NCI-H2107 (cell line): ENCODE measurements at places on chromosomes 12 and 14.

- DNase-seq: no peak
These were observed 234.6 kb upstream of the FLRT2 start for GRCh38 chr14:85295318-85295717.

DNA sequence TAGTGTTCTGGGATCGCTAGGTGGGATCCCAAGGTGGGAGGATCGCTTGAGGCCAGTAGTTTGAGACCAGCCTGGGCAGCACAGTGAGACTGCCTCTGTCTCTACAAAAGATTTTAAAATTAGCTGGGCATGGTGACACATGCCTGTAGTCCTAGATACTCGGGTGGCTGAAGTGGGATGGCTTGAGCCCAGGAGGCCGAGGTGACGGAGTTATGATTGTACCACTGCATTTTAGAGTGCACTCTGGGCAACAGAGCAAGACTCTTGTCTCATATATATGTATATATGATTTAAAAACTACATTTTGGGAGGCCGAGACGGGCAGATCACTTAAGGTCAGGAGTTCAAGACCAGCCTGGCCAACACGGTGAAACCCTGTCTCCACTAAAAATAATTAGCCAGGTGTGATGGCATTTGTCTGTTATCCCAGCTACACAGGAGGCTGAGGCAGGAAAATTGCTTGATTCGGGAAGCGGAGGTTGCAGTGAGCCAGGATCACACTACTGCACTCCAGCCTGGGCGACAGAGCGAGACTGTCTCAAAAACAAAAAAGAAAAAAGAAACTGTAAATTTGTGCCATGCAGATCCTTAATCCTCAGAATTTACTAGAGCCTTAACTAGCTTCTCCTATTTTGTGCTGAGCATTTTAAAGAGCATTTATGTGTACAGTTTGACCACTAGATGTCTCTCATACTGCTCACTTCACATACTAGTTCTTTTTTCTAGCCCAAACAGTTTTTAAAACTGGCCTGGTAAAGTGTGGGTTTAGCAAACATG, 114.8 kb downstream of the MON2 start:
- no peak for DNase-seq

DNA sequence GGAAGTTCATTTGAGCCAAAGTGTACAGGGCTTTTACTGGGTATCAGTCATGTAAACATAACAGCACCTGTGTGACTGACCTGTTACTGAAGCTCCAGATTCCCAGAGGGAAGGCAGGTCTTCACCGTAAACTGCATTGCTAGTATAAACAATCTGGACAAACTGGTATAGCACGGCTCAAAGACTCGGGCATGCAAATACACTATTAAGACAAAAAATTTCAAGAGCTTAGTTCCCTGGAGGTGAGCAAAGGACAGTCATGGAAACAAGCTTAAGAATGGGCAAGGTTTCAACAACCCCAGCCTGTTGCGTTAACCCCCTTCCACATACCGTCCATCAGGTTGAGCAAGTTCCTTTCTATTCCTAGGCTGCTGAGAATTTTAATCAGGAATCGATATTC, 9.4 kb downstream of the PARP11 start:
- no peak for DNase-seq

DNA sequence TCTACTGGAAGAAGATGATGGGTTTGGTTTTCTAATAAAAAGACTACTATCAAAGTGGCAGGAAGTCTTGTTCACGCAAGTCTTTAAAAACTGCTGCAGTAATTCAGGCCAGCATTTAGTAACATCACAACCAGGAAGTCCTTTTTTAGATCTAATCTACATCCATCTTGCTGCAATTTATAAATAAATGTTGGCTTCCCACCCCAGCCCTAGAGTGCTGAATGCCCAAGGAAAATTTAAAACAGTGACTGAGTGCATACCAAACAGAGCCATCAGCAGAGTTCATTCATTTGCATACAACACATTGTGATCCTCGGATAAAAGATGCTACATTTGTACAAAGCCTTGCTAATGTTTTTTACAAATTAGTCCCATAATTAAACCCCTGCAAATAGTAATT, 72.1 kb downstream of the PHLDA1 start:
- DNase-seq: no peak

- no peak for DNase-seq
These were observed 35.3 kb downstream of the KICS2 start for GRCh38 chr12:64186789-64187188.
